ENCODE measurements at places on chromosomes 7 and 10.

- DNase-seq: no peak
These were observed 148.1 kb upstream of the CELF2 start for GRCh38 chr10:10869592-10869991.

DNA sequence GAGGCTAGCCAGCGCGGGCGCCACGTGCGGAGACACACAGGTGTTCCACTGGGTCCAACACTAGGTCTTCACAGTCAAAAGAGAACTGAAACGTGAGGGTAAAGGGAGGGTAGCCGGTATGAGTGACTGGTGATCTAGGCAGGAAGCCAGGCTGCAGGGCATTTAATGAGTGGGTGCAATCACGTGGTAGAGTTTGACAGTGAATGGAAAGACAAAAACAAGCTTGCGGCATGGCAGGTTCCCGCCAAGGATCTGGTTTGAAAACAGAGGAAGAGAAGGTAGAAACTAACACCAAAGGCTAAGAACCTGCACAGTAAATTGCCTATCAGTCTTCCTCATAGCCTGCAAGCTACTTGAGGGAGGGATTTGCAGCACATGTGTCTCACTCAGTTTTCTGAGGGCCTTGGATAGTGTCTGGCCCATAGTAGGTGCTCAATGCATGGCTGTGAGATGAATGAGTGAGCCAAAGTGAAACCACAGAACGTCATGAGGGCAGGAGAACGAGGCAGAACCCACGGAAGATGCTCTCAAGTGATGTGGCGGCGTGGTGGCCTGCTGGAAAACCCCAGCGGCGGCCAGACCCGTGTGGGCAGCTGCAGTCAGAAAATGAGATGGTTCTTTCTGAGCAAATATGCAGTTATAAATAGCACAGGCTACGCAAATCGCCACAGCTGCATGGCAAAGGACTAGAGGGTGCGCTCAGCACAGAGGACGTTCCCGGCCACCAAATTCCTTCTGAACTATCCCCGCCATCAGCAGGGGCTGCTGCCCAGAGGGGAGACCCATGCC, 183.6 kb upstream of the NFE2L3 start:
- peak; percentile 18 for DNase-seq

DNA sequence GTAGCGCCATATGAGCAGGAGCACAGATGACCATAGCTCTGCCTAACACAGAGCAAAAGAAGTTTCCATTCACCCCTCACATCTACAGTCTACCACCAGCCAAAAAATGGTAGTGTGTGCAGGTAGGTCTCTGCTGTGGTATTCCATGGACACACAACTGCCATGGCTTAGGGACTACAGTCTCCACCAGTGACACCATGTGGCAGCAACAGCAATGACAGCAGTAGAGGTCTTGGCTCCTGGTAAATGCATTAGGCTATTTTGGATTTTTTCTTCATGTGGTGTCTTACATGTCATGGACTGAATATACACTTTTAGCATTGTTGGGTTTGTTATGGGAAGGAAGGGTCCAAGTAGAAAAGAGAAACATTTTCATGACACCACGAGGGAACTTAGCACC, 70.1 kb upstream of the CABCOCO1 start:
- DNase-seq: no peak

- DNase-seq: no peak
These were observed 2.5 kb downstream of the VSTM4 start for GRCh38 chr10:49112851-49113250.

GRCh38 chr7:155327590-155328320, 30.1 kb downstream of the INSIG1 start:
- no peak for DNase-seq

DNA sequence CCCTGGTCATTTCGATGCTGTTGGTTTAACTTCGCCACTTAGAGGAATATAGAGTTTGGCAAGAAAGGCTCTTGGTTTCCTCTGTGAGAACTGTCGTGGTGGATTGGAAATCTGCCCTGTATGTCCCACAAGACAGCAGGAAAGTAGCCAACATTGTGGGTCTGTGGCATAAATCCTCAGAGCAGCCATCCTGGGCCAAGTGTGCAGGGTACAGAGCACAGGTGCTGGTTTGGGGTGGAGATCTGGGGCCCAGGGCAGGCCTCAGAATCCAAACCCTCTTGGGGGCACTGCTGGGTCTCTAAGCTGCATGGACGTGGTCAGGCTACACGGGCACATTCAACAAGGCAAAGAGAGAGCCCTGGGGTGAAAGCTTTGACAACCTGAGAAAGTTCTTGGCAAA, 39.2 kb upstream of the TMEM273 start:
- DNase-seq: no peak

GRCh38 chr7:129858490-129858889, 94.3 kb downstream of the UBE2H start:
- DNase-seq: no peak

- DNase-seq: no peak
These were observed 46.4 kb downstream of the CREB5 start for GRCh38 chr7:28458732-28459131.

DNA sequence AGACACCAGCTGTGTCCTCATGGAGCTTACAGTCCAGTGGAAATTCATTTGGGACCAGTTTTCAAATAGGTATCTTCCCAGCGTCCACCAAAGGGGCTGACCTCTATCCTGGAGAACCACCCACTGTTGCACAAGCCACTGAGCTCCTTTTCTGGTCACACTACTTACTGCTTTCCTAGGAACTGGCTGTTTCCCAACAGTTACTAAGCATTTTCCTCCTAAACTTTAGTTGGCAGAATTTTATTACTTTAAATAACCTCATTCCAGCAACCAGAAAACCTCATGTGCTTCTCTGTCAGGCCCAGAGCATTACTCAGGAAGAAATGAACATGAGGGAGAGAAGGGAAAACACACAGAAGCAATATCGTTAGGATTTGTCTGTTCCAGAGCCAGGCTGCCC, 183.1 kb downstream of the GPAM start:
- no peak for DNase-seq

DNA sequence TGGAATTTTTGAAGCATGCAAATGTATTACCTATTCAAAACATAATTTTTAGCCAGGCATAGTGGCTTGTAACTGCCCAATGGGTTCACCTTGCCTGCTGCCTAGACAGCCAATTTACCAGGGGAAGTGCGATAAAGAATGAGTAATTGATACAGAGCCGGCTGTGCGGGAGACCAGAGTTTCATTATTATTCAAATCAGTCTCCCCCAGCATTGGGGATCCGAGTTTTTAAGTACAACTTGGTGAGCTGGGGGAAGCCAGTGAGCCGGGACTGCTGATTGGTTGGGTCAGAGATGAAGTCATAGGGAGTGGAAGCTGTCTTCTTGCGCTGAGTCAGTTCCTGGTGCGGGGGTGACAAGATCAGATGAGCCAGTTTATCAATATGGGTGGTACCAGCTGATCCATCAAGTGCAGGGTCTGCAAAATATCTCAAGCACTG, 29.1 kb upstream of the NRBF2 start:
- no peak for DNase-seq

- DNase-seq: no peak
These were observed 14.8 kb downstream of the OGDHL start for GRCh38 chr10:49747303-49747646.

GRCh38 chr7:101094376-101094775, 9.1 kb downstream of the TRIM56 start:
- DNase-seq: no peak

- no peak for DNase-seq
These were observed 169.2 kb downstream of the ZNF438 start for GRCh38 chr10:30862486-30862885.

GRCh38 chr7:2924866-2925840, 81.0 kb upstream of the GNA12 start:
- DNase-seq: no peak

GRCh38 chr10:102519246-102519825, 15.6 kb downstream of the SUFU start:
- no peak for DNase-seq

DNA sequence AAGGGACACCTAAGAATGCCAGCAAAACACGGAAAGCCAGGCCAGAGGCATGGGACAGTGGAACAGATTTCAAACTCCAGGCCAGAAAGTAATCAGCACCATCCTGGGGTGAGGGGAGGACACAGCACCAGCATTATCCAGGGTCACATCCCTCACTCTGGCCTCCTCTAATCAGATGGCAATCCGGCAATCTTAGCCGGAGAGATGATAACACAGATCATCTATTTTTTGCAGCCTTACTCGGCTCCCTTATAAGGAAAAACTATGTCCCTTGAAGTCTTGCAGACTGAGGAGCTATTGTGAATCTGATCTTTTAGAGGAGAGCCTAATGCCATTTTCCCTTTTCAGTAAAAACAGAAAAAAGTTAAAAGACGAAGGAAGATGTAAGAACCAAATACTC, 16.5 kb downstream of the TRIL start:
- DNase-seq: no peak

DNA sequence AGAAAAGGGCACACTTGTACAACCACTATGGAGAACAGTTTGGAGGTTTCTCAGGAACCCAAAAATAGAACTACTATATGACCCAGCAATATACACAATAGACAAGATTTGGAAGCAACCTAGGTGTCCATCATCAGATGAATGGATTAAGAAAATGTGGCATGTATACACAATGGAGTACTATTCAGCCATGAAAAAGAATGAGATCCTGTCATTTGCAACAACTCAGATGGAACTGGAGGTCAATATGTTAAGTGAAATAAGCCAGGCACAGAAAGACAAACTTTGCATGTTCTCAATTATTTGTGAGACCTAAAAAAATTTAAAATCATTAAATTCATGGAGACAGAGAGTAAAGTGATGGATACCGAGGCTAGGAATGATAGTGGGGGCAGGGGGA, 118.8 kb downstream of the ZNF467 start:
- DNase-seq: no peak

- no peak for DNase-seq
These were observed 39.2 kb downstream of the CAMK2B start for GRCh38 chr7:44286182-44286617.

- DNase-seq: no peak
These were observed 70.6 kb downstream of the STK17A start for GRCh38 chr7:43653466-43653865.

- DNase-seq: no peak
These were observed 560 bp downstream of the CPA4 start for GRCh38 chr7:130293521-130293920.

DNA sequence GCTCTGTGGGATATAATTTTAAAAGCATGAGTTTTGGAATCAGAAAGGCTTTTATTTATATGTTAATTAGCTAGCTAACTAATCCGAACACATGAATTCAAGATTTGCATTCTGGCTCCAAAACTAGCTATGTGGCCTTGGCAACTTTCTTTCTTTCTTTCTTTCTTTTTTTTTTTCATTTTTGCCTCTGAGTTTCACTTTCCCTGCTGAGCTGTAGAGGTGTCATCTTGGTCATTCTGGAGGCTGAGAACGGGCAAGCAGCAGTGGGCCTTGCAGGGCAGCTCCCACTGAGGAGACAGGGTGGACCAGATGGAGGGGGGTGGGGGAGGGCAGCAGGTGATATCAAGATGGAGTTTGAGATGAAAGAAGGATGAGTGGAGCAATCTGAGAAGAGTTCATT, 24.8 kb upstream of the SFMBT2 start:
- no peak for DNase-seq

GRCh38 chr10:78266741-78267469, 233.2 kb downstream of the RPS24 start:
- no peak for DNase-seq

DNA sequence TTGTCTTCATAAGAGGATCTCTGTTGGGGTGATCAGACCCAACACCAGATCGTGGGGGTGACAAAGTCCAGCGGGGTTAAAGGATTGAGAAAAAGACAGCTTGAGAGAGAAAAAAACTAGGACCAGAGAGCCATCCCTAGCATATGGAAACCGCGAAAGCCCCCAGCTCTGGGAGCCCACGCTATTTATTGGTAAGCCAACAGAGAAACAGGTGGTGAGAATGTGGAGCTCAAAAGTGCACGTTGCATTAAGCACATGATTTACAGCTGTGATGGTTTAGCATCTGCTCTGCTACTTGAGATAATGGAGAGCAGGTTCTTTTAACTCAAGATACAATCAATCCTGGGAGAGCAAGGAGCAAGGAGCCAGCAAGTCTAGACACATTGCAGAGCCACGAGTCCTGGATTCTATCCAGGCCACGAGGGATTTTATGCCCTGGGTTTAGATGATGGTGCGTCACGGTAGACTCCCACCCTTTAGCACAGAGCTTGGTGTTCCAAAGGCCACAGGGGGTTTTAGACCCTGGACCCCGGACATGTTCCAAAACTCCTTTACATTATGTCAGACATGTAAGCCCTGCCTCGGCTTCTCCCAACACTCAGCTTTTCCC, 755.2 kb upstream of the SORCS1 start:
- no peak for DNase-seq

- no peak for DNase-seq
These were observed 1022.6 kb downstream of the LRMDA start for GRCh38 chr10:76453997-76454396.

GRCh38 chr7:90761584-90761983, 165.5 kb downstream of the CDK14 start:
- no peak for DNase-seq

- DNase-seq: no peak
These were observed 47.6 kb downstream of the ICA1 start for GRCh38 chr7:8214244-8214824.

DNA sequence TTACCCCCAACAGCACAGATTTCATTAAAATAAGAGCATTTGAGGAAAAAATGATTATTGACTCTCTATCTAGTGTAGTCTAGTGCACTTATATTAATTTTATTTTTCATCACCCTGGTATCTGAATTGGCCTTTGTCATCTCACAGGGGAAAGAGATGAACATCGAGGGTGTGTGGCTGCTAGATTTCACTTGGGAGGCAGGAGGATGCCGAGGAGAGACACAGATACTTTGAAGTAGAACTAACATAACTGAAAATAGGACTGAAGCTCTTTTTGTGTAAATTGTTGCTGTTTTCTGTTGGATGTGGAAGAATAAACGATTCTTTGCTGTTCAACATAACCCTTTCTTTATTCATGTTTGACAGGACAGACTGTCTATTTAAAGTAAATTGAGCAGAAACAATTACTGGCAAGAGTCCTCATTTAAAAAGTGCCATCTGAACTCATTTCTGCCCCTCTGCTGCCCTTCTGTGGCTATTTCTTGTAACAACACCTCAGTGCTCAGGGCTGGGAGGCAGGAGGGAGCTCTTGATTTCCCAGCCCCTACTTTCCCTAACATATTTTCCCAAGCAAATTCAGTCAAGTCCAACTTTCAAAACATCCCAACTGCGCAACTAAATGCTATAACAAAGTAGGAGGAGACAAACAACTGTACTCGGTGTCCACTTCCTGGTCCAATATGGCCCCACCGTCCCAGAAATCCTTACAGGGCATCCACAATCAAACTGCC, 15.6 kb downstream of the LYZL1 start:
- no peak for DNase-seq

DNA sequence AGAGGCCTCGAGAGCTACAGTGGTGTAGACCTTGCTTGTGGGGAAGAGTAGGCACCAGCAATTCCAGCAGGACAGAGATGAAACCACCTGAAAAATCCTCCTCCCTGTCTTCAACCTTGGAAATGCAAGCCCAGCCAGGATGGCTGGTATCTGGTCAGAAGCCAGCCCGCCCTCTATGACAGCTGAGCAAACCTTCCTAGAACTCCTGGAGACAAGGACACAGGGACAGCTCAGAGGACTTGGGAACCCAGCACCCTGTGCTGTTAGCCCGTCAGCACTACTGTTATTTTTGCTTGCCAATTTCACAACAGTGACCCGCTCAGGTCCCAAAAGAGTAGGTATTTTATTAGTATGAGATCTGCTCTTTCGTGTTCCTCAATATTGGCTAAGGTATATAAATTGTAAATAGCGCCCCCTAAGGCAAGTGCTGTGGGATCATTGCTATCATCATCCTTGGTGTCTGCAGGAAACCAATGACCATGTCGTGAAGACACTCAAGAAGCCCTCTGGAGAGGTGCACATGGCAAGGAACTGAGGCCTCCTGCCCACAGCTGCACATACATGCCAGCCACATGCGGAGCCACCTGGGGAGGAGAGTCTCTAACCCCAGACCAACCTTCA, 156.5 kb upstream of the CHST15 start:
- no peak for DNase-seq

Measured in central memory CD4-positive, alpha-beta T cell (primary cell).